Ureter (tissue), 1 donor: ENCODE measurements at places on chromosomes 16 and 17. TPM values are rescaled to one million over a fixed set of nuclear protein-coding genes. Genes with fewer than 3 reads are reported as not detected.

The CDR2L gene
- total RNA-seq, result 11.4 TPM

GRCh38 chr17:12390631-12391030, 275.1 kb upstream of the MYOCD start:
- DNase-seq, result no peak

- no peak for DNase-seq
These were observed 124.2 kb downstream of the CDK5R1 start for GRCh38 chr17:32610943-32611342.

DNA sequence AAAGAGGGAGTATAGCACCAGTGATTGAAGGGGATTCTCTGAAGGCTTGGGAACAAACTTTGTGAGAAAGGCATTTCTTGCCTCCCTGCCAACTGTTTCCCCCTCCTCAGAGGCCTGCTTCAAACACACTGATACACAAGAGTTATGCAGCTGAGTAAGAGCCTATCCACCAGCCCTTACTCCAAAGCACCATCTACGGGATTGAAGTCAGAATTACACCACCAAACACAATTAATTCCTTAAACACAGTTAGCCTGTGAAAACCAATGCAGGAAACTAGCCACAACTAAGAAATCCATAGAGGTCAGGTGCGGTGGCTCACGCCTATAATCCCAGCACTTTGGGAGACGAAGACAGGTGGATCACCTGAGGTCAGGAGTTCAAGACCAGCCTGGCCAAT, 138.3 kb downstream of the SHCBP1 start:
- DNase-seq, result no peak

- no peak for DNase-seq
These were observed 3.5 kb upstream of the RRAD start for GRCh38 chr16:66928702-66929388.

The PRAC1 gene
- total RNA-seq, result not detected

The CDH15 gene
- total RNA-seq, result not detected

The HBZ gene
- total RNA-seq, result not detected

- no peak for DNase-seq
These were observed 72.6 kb downstream of the MGAT5B start for GRCh38 chr17:76940738-76941350.

DNA sequence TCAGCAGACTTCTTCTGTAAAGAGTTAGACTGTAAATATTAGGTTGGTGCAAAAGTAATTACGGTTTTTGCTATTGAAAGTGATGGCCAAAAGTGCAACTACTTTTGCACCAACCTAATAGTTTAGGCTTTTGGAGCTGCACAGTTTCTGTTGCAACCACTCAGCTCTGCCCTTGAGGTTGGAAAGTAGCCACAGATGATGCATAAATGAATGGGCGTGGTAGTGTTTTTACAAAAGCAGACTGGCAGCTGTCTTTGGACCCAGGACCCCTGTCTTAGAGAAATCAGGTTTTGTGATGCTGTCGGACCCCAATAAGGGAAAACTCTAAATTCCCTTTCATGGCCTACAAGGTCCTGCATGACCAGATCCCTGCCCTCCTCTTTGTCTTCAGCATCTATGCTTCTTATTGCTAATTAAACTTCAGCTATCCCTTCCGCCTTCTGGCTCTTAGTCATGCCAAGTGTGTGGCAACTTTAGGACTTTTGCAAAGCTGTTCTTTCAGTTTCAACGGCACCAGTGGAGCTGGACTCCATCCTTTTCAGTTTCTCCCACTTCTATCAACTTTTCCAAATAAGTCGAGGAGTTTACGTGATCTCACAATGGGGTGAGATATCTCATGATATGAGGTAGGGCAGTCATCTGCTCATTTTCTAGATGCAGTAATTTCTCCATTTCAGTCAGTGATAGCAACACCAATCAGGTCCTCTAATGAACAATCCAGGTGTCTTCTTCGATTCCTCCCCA, 232.3 kb downstream of the XYLT1 start:
- DNase-seq, result no peak

- no peak for DNase-seq
These were observed 63.5 kb downstream of the CRISPLD2 start for GRCh38 chr16:84883301-84883700.

The EFCAB3 gene
- total RNA-seq, result not detected

- DNase-seq, result no peak
These were observed 507.0 kb downstream of the MAF start for GRCh38 chr16:79093554-79093967.

The TVP23A gene
- total RNA-seq, result 3.3 TPM

The DPEP3 gene
- total RNA-seq, result not detected

DNA sequence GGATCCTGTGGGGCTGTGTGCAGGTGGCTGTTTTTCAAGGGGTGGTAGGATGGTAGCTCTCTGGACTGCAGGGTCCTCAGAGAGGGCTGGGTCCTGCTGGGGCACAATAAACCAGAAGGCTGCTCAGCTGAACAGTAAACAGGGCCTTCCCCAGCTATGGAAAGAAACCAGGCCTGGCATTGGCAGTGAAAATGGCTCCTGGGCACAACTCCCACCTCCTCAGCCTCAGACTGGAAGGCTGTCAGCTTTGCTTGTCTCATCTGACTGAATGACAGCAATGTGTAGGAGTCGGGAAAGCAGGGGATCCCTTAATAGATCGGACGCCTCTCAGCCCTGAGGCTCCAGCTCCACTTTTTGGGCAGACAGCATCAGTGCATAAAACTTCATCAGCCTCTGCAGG, 59.8 kb upstream of the NLRP1 start:
- DNase-seq, result no peak

The CNGB1 gene
- 1.5 TPM for total RNA-seq

The ANKRD40CL gene
- total RNA-seq, result not detected

GRCh38 chr16:67449336-67449735, 18.4 kb downstream of the HSD11B2 start:
- no peak for DNase-seq

- DNase-seq, result no peak
These were observed 30.3 kb upstream of the SRCIN1 start for GRCh38 chr17:38636054-38636453.

The TBC1D3E gene
- not detected for total RNA-seq

DNA sequence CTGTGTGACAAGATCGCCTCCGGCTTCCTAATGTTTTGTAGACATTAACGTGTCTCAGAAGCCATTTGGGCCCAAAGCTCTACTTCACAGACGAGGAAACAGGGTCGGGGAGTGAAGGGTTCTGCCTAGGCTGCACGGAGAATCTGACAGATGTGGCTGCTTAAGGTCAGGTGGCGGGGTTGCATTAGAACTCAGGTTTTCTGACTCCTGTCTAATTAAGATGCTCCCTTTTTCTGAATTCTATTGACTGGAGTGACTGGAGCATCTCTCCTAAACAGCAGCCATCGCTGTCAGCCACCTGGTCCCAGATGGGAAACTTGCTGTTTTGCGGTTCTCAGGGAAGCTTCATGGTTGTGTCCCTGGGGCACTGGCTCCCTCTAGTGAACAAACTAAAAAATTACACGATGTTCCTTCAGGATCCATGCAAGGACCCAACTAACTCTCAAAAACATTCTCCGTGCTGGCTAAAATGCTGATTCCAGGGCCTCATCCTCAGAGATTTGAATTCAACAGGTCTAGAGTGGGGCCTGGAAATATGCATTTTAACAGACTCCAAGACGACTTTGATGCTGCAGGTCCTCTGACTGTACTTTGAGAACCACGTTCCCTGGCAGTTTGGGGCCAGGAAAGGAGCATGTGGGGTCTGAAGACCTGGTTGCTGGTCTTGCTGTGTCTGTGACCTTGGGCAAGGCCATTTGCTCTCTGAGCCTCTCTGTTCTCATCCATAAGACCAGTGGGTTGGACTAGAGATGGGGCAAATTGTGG, 117.4 kb downstream of the IRF8 start:
- DNase-seq, result no peak

The KPNB1 gene
- 352 TPM for total RNA-seq

The DRC3 gene
- 2.0 TPM for total RNA-seq
